A549 treated with DMSO at 1 μM for 4 hours (cell line): ENCODE measurements at places on chromosomes 4 and X. TPM values are rescaled to one million over a fixed set of nuclear protein-coding genes. Genes with fewer than 3 reads are reported as not detected.

APELA gene
- total RNA-seq: not detected in 5 replicates

ABHD18 gene
- total RNA-seq: 2.4 to 5.0 TPM (median 4.0 TPM) in 5 replicates

C4orf36 gene
- 0.64 to 1.4 TPM (median 1.0 TPM) in 5 replicates for total RNA-seq

NDST4 gene
- total RNA-seq: not detected in 5 replicates

CT45A2 gene
- total RNA-seq: not detected in 5 replicates

MAGEA12 gene
- 0.15 to 0.24 TPM (median 0.17 TPM) in 5 replicates for total RNA-seq

ITIH6 gene
- not detected in 5 replicates for total RNA-seq

IL2 gene
- not detected in 5 replicates for total RNA-seq

CLGN gene
- 4.8 to 6.7 TPM (median 5.2 TPM) in 5 replicates for total RNA-seq

CLRN2 gene
- not detected in 5 replicates for total RNA-seq

TBC1D9 gene
- total RNA-seq: 6.8 to 8.8 TPM (median 8.7 TPM) in 5 replicates

PDLIM3 gene
- total RNA-seq: 0.10 to 0.32 TPM (median 0.26 TPM) in 5 replicates

CTAG1A gene
- total RNA-seq: not detected in 5 replicates

BRS3 gene
- total RNA-seq: not detected in 5 replicates
